ENCODE measurements at places on chromosomes 12 and 14.

- no peak for DNase-seq
Measured at GRCh38 chr14:23550131-23550811, 1.3 kb downstream of the ZFHX2 start.

- no peak for DNase-seq
Measured at GRCh38 chr12:7498809-7499208, 4.8 kb downstream of the CD163 start.

GRCh38 chr12:57272337-57273151, 21.6 kb upstream of the STAC3 start:
- DNase-seq, result no peak

- DNase-seq, result no peak
Measured at GRCh38 chr12:55844961-55845360, 2.2 kb upstream of the MMP19 start.

GRCh38 chr14:65877624-65878023, 465.1 kb downstream of the FUT8 start:
- no peak for DNase-seq

- no peak for DNase-seq
Measured at GRCh38 chr12:109524466-109525278, 47.2 kb downstream of the UBE3B start.

GRCh38 chr12:88185988-88186387, 43.9 kb downstream of the TMTC3 start:
- no peak for DNase-seq
